Naive B cell (primary cell): ENCODE measurements at places on chromosomes 3 and 15.

- no peak for DNase-seq
These were observed 25.9 kb upstream of the RTP4 start for GRCh38 chr3:187342255-187342654.

GRCh38 chr15:101531170-101531569 is 41.7 kb upstream of the PCSK6 start:
- no peak for DNase-seq

DNA sequence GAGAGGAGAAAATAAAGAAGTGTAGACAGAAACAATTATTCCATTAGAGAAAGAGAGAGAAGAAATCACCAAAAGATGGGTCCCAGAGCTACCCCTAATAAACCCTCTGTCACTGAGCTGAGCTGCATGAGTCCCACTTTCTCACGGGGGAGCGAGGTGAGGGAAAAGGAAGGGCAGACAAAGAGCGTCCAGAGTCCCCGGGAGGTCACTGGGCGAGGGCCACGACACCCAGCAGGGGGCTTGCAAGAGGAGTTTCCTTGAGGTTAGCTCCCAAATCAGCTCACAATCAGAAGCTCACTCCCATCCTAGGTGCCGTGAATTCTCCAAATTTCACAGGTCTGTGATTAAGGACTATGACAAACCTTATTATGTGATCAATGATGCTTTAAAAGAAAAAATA is 62.3 kb downstream of the XXYLT1 start:
- no peak for DNase-seq

- no peak for DNase-seq
These were observed 42.2 kb downstream of the AKAP13 start for GRCh38 chr15:85422607-85423006.
